Activated naive CD8-positive, alpha-beta T cell treated with anti-CD3 and anti-CD28 coated beads, Interleukin-2, amount 50 U/mL, for 24 hours (primary cell): ENCODE measurements at places on chromosomes 2 and 18.

- no peak for DNase-seq
Observed at GRCh38 chr2:220674033-220674432, 898.1 kb downstream of the EPHA4 start.

DNA sequence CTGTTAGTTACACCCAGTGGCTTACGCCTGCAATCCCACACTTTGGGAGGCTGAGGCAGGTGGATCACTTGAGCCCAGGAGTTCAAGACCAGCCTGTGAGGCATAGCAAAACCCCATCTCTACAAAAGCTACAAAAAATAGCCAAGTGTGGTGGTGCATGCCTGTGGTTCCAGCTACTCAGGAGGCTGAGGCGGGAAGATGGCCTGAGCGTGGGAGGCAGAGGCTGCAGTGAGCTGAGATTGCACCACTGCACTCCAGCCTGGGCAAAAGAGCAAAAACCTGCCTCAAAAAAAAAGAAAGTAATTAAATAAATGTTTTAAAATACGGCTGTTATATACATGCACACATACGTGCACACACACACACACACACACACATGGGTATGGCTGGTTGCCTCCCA lies 194.8 kb downstream of the HDAC4 start:
- no peak for DNase-seq

DNA sequence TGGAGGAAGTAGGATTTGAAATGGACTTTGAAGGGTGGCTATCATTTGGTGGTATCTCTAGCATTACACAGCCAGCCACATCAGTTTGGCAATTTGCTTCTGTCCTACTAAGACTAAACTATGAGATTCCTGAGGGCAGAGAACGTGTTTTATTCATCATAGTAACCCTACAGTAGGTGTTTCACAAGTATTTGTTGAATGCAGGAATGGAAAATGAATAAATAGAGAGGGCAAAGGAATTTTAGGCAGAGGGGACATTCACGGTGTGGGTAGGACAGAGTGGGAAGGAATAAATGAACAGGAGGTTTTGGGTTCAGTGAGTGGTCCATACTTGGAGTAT lies 15.7 kb upstream of the GPR39 start:
- DNase-seq: no peak

DNA sequence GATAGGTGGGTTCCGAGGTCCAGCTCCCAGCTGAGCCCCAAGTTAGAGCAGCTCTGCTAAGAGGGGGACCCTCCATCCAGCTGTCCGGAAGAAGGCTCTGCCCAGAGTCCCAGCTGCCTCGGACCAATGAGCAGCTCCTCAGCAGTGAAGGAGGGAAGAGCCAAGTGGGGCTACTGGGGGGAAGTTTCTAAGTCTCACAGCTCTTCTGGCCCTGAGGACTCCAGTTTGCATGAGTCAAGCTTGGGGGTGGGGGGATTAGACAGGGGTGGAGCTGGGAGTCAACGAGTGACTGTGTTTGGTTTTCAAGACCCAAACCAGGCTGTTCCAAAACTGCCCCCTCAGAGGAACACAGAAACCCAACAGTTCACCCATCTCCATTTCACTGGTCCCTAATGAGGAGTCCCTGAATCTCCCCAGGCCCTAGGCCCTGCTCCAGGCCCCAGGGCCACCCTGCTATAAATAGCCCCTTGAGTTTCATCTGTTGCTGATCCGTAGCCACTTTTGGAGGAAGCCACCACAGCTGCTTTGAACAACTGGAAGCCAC lies 100.9 kb downstream of the TNS1 start:
- DNase-seq: no peak

GRCh38 chr2:62499430-62500060 lies 6.5 kb downstream of the TMEM17 start:
- no peak for DNase-seq

GRCh38 chr2:32377928-32378327 lies 21.1 kb downstream of the BIRC6 start:
- DNase-seq: no peak

GRCh38 chr2:127597046-127597983 lies 48.6 kb upstream of the GPR17 start:
- no peak for DNase-seq

- no peak for DNase-seq
Observed at GRCh38 chr2:65350651-65351056, 81.7 kb downstream of the SPRED2 start.

DNA sequence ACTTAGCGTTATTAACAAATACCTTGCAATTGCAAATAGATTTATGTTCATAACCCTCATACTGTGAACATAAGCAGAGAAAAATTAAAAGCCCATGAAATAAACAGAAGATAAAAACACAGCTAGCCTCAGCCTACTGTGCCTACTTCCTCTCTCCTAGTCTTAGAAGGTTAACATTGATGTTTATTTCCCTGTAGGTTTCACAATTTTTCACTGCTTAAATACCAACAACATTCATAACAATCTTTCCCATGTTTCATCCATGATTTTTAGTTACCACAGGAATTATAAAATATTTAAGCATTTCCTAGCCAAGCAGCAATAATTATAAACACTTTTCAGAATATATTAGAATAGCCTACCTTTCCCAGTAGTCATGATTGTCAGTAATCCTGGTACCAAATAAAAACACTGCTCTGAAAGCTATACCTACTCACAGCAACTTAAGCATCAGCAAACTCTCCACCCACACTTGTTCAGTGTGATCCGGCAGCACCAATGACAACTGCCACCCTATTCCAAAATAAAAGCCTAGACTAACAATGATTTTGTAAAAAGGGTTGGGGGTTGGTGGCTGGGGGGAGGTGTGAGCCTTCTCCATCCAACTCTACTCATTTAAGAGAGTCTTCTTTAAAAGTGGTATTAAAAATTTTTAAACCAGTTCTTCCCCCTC lies 40.6 kb upstream of the RNU4ATAC start:
- no peak for DNase-seq

DNA sequence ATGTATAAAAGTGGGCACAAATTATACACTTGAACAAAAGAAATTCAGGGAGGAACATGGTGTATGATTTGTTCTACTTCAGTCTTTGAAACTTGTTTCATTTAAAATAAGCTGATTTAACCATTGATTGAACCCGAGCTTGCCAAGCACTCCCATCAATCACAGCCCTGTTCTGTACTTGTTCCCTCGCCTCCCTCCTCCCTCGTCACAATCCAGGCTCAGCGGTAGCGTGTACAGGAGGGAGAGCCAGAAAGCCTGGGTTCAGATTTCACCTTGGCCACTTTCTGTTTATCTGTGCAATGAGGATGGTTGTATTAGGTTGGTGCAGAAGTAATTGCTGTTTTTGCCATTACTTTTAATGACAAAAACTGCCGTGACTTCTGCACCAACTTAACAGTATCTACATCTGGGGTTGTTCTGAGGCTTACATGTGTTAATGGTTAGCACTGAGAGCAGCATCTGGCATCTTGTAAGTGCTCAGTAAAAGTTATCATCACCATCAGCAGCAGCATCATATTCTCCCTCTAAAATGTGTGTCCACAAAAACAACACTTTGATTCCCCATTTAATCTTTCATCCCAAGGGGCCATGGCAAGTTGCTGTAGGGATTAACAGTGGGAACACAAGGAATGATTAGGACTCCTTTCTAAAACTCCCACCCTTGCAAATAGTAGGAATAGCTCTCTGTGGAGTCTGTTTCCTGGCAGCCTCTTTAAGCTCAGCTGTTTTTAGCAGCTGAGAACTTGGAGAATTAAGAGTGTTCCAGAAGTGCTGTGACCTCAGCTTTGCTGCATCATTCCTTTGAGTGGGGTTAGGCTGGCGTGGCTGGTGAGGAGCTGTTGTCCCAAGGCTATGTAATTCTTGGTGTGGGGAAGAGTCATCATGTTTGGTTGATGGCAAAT lies 4.7 kb downstream of the DPYSL5 start:
- no peak for DNase-seq

DNA sequence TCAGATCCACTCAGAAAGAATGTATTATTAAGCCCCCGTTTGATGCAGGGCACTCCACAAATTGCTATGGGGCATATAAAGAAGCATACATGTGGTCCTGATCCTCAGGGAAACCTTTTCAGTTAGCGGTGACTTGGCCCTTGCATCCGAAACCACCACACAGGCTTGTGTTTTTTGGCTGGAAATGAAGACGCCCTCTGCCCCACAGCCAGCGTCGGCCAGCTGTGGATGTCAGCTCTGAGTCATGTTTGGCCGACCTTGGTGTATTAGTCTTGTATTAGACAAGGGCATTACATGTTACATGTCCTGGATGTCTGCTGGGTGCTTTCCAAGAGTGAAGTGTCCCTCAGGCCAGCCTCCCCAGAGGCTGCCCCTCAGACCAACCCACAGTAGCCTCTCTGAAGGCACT lies 107.6 kb upstream of the MAP3K20 start:
- DNase-seq: no peak

GRCh38 chr18:59834267-59834666 lies 65.5 kb upstream of the PMAIP1 start:
- DNase-seq: no peak

DNA sequence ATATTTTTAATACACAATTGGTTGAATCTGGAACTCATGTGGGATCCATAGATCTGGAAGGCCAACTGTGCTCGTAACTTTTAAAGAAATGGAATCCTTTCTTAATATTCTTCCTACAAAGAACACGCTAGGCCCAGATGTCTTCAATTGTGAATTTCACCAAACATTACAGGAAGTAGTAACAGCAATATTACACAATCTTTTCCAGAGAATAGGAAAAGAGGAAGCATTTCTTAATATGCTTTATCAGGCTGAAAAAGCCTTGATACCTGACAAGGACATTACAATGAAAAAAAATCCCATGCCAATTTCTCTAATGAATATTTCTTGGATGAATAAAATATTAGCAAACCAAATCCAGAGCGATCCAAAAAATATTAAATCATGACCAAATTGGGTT lies 80.3 kb upstream of the HAAO start:
- DNase-seq: no peak

DNA sequence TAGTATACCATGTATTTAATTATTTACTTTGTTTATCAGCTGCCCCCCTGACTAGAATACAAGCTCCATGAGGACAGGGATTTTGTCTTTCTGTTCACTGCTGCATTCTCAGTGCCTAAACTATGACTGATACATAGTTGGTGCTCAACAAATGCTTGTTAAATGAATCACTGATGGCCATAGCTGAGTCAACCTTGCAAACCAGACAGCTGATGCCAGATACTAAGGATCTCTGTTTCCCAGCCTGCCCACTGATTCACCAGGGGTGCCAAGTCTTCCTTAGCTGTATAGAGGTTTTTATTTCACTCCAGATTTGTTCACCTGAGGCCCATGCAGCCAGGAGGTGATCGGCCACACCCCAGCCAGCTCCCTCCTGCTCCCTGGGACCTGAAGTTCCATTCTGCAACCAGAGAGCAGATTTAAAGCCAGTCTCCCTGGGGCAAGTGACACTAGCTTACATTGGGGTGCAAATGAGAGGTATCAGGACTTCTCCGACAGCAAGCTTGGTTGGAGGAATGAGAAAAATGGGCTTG lies 92.2 kb downstream of the C1QL2 start:
- no peak for DNase-seq

DNA sequence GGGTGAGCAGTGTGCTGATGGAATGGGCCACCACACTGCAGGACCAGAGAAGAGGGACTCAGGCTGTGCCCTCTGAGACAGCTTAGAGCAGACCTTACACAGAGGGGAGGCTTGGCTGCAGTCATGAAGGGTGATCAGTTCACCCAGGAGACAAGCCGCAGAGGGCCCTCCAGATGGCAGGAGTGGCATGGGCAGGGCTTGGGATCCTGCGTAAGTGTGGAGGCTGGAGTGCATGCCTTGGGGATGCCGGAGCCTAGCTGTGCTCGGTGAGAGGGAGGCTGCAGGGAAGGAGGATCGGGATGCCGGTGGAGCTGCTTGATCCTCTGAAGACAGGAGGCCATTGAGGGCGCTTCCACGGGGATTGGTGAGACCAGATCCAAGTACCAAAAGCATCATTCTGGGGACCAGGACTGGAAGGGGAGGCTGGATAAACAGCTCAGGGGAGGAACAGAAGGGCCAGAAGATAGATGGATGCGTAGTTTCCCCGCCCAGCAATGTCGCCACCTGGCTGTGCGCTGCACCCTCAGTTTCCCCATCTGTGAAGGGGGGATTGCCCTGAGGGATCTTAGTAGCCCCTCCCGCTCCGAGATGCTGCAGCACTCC lies 163.4 kb downstream of the INHBB start:
- no peak for DNase-seq

GRCh38 chr2:42052702-42053481 lies 5.1 kb downstream of the PKDCC start:
- DNase-seq: no peak

GRCh38 chr2:131127076-131127475 lies 21.9 kb downstream of the PLEKHB2 start:
- no peak for DNase-seq

DNA sequence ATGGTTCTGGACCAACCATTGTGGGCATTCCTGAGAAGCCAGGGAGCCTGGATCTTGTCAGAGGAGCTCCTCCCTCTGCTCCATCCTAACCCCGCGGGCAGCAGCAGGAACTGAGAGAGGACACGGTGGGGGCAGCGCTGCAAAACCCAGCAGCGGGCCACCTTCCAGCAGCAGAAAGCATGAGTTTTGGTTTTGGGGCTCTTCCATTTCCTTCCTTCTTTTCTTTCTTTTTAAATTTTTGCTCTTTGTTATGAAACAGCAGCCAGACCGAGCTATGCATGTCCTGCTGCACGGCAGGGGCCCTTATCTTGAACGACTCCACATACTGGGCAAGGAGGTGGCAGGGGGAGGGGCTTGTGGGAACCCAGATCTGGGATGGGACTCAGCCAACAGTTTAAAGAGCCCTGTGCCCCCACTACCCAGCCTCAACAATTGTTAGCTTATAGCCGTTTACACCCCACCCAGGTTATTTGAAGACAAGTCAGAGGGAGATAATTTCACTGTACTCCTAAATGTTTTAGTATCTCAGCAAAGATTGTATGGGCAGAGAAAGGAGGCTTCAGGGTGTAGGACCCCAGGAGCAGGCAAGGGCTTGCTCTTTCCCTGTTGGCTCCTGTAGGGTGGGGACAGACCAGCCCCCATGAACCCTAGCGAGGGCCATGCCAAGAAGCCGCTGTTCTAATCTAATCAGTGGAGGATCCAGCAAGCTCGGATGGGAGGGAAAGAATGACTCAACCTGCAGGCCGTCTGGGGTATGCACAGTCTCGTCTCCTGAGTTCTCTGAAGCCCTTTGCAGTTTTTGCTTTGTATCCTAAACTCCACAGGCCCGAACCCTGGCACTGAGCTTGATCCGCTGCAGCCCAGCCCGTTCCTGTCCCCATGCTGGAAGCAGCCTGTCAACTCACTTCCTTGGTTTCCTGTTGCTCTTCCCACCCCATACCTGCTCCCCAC lies 75.3 kb downstream of the LRRFIP1 start:
- peak; percentile 58 for DNase-seq

- no peak for DNase-seq
Observed at GRCh38 chr18:11607906-11608305, 1.5 kb upstream of the SLC35G4 start.
